ENCODE measurements at places on chromosomes 12 and 14.

- no peaks in the 10 kb centered on the region for H3K36me3 ChIP-seq
- no peak overlapping the region for H3K27ac ChIP-seq
- no peaks in the 10 kb centered on the region for H3K27me3 ChIP-seq
- DNase-seq: peak; percentile 4
Observed at GRCh38 chr14:91897106-91897701, 29.9 kb upstream of the TC2N start.

DNA sequence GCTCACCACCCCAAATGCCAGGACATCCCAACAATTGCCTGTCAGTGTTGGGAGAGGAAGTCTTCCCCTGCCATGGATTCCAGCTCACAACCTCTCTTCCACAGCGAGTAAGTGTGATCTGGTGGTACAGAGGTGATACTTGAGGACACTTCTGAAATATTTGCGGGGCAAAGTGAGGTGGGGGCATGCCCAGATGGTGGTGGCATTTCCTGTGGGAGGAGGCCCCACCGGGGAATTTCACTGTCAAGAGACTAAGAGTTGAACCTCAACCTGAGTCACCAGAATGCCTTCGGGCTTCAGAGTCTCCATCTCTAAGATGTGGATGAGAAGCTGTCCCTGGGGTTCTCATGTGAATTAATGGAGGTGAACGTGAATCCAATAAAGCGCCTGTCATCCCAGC lies 122.3 kb upstream of the RFLNA start:
- H3K4me3 ChIP-seq: no peak overlapping the region
- H3K27ac ChIP-seq: peak overlapping the region; percentile 72
- H3K36me3 ChIP-seq: no peaks in the 10 kb centered on the region
- no peaks in the 10 kb centered on the region for H3K27me3 ChIP-seq
- peaks cover 38% of the 10 kb centered on the region for H3K4me1 ChIP-seq
- peak; percentile 54 for DNase-seq

- H3K27me3 ChIP-seq: peaks cover 2% of the 10 kb centered on the region
- H3K4me1 ChIP-seq: no peaks in the 10 kb centered on the region
- no peak overlapping the region for H3K4me3 ChIP-seq
Observed at GRCh38 chr12:32027684-32028365, 68.6 kb downstream of the RESF1 start.

DNA sequence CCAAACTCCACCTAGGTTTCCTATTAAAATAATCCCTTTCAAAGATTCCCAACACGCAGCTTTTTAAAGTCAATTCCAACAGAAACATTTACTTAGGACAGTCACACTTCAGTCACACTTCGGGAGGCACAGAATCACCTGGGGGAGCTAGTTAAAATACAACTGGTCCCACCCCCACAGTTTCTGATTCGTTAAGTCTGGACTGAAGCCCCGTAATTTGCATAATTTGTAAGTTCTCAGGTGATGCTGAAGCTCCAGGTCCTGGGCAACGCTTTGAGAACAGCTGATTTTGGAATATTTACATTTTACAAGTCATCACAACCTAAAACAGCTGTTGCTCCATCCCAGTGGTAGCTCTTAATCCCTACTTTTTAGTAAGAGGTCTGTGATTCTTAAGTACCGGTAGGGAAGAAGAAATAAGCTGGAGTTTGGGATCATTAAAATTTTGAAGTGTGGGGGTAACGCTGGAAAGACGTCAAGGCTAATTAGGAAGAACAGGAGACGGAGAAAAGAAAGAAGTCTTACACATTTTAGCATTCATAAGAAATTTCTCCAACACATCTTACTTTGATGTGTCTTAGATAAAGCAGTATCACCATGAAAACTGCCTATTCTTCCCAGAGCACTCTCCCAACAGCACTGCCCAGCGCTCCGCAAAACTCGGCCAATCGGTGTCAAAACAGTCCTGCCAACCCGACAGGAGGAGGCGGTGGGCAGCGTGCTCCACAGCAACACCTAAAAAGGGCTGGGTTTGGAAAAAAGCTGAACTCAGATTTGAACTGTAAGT lies 1.1 kb downstream of the IPO8 start:
- DNase-seq: no peak
- H3K36me3 ChIP-seq: peaks cover 4% of the 10 kb centered on the region
- H3K4me1 ChIP-seq: peaks cover 18% of the 10 kb centered on the region
- peak overlapping the region; percentile 79 for H3K4me3 ChIP-seq

- H3K27ac ChIP-seq: no peak overlapping the region
- no peak overlapping the region for H3K4me3 ChIP-seq
- DNase-seq: no peak
- no peaks in the 10 kb centered on the region for H3K27me3 ChIP-seq
- no peaks in the 10 kb centered on the region for H3K4me1 ChIP-seq
Observed at GRCh38 chr12:125645724-125646123, 580.5 kb downstream of the AACS start.

DNA sequence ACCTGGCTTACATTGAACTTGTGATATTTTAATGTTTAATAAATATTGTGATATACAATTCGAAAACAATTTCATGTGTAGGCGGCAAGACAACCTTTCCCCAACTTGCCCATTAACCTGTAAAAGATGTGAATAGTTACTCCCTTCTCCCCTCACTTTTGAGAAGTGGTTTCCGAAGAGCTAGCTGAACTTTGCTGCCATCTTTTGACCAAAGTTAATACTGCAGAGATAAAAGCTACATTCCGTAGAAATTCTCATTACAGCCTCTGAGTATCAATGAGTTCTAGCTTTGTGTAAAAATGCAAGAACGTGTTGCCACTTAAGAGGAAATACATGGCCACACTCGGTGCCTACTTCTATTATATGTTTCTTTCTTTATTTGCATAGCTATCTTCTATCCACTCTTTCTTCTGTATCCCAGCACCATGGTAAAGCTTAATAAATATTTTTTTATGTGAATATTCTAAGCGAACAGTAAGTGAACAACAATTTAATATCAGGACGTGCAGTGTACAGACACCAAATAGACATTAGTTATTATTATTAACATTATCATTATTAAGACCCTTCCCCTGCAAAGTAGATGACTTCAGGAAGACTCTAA lies 105.1 kb upstream of the TMEM260 start:
- no peaks in the 10 kb centered on the region for H3K27me3 ChIP-seq
- no peak for DNase-seq
- H3K4me1 ChIP-seq: no peaks in the 10 kb centered on the region
- H3K4me3 ChIP-seq: no peak overlapping the region
- H3K27ac ChIP-seq: no peak overlapping the region

DNA sequence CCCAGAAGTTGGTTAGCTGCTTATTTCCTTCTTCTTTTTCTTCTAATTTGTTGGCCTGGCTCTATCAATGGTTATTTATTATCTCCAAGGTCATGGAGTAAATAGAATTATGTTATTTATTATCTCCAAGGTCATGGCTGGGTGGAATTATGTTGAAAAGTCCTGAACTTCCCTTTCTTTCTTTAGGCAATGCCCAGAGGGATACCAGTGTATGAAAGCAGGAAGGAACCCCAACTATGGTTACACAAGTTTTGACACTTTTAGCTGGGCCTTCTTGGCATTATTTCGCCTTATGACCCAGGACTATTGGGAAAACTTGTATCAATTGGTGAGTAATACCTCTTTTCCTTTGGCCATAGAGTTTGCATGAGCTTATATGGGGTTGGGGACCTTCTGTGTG lies 111.6 kb downstream of the SCN8A start:
- no peak overlapping the region for H3K27ac ChIP-seq
- H3K4me3 ChIP-seq: no peak overlapping the region
- DNase-seq: no peak
- no peaks in the 10 kb centered on the region for H3K4me1 ChIP-seq
- H3K36me3 ChIP-seq: peaks cover 6% of the 10 kb centered on the region

- H3K36me3 ChIP-seq: no peaks in the 10 kb centered on the region
- no peak overlapping the region for H3K4me3 ChIP-seq
- H3K4me1 ChIP-seq: no peaks in the 10 kb centered on the region
- no peaks in the 10 kb centered on the region for H3K27me3 ChIP-seq
- no peak for DNase-seq
- no peak overlapping the region for H3K27ac ChIP-seq
Observed at GRCh38 chr12:64582114-64582513, 28.2 kb upstream of the RASSF3 start.

GRCh38 chr12:129657179-129657578 lies 246.6 kb downstream of the TMEM132D start:
- no peak overlapping the region for H3K27ac ChIP-seq
- DNase-seq: no peak
- no peaks in the 10 kb centered on the region for H3K27me3 ChIP-seq
- H3K4me1 ChIP-seq: no peaks in the 10 kb centered on the region
- H3K4me3 ChIP-seq: no peak overlapping the region

DNA sequence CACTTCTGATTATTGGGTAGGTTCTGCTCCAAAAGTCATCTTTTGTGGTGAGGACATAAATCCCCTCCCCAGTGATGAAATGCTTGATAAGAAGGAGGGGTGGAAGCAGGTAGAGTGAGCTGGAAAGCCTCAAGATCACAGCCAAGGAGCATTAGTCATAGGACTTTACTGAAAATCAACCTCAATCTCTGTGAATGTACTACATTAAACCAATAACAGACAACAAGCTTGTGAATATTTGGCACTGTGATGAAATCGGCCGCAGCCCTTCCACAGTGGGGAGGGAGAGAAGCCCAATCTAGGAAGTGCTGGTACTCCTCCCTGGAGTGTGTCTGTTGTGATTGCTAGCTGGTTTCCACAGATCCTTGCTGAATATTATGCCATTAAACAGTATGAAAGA lies 41.2 kb upstream of the PTCSC3 start:
- no peak overlapping the region for H3K4me3 ChIP-seq
- H3K27me3 ChIP-seq: no peaks in the 10 kb centered on the region
- DNase-seq: no peak
- H3K27ac ChIP-seq: no peak overlapping the region

DNA sequence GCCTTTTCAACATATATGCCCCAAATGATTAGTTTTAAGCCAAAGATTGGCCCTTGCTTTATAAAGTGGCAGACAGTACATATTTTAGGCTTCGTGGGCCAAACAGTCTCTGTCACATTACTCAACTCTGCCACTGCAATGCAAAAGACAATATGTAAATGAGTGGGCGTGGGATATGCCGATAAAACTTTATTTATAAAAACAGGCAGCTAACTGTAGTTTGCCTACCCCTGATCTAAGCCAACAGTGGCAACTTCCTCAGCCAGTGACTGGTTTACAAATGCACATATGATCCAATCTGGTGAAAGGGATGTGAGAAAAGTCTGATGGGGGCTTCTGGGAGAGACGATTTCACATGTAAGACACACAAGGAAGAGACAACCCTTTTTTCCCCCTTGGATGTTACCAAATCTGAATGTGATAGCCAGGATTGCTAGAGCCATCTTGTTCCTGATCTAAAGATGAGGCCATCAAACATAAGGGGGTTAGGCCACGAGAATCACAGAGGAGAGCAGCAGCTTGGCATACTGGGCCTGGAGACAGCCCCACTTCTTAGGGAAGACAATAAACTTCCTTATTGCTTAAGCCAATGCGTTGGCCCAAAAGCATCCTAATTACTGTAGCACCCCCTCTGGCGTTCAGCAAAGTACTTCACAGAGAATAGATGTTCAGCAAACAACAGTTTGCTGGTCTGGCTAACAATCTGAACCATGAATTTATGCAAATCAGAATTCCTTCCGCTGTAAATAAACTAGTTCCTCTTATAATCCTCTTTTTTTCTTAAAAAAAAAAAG lies 75.2 kb upstream of the TMCC3 start:
- H3K27me3 ChIP-seq: no peaks in the 10 kb centered on the region
- no peak for DNase-seq
- H3K4me1 ChIP-seq: no peaks in the 10 kb centered on the region

GRCh38 chr14:91396959-91397815 lies 20.4 kb downstream of the CCDC88C start:
- H3K4me1 ChIP-seq: no peaks in the 10 kb centered on the region
- H3K36me3 ChIP-seq: no peaks in the 10 kb centered on the region
- no peak overlapping the region for H3K4me3 ChIP-seq
- DNase-seq: no peak

GRCh38 chr12:27096420-27096819 lies 14.0 kb upstream of the C12orf71 start:
- no peak for DNase-seq
- no peak overlapping the region for H3K4me3 ChIP-seq
- no peak overlapping the region for H3K27ac ChIP-seq
- no peaks in the 10 kb centered on the region for H3K27me3 ChIP-seq
